Regular cardiac myocyte (primary cell): ENCODE measurements at places on chromosomes 4 and X. TPM values are rescaled to one million over a fixed set of nuclear protein-coding genes. Genes with fewer than 3 reads are reported as not detected.

The CD38 gene
- under 0.01 and 0.19 TPM in 2 replicates for total RNA-seq

The POF1B gene
- under 0.01 TPM in 2 replicates for total RNA-seq

The NPY2R gene
- under 0.01 TPM in 1 of 2 replicates, not detected in the other for total RNA-seq

The ODAM gene
- not detected in 2 replicates for total RNA-seq

The ADAM29 gene
- not detected in 2 replicates for total RNA-seq

The TXK gene
- total RNA-seq: 0.19 TPM in 1 of 2 replicates, not detected in the other

The DSPP gene
- total RNA-seq: not detected in 2 replicates

The HTRA3 gene
- total RNA-seq: 0.58 and 1.1 TPM in 2 replicates

The ADH1C gene
- total RNA-seq: under 0.01 TPM in 1 of 2 replicates, not detected in the other

The TRIM75 gene
- not detected in 2 replicates for total RNA-seq

The CFAP47 gene
- total RNA-seq: under 0.01 TPM in 1 of 2 replicates, not detected in the other
